ENCODE measurements at places on chromosomes 1 and 21.

DNA sequence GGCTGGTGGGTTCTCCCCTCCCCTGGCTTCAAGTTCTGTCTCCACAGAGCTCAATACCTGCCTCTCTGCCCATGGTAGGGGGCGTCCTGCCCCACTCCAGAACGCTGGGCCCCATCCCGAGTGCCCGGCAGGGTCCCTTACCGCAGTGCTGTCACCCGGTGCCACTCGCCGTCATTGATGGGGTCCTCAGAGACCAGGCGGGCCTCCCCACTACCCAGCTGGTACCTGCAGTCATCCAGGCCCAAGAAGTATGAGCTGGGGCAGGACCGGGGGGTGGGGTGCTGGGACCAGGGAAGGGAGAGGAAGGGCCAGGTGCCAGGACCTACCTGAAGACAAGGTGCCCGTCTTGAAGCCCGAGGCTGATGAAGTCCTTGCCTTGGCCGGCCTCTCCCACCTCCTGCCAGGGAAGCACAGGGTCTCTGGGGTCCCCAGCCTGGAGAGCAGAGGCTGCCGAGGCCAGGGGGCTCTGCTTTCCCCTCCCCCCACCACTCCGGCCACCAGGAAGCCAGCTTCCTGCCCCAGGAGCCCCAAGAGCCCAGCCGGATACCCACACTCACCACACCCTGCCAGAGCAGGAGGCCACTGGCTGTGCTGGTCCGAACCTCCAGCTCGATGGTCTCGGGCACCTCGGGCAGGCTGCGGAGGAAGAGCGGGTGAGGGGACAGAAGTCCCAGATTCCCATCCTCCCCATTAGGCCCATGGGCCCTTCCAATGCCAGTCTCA is 12.1 kb downstream of the LDLRAD2 start:
- no peak for DNase-seq

- no peak for DNase-seq
These were observed 99.5 kb upstream of the BACE2 start for GRCh38 chr21:41068496-41068895.

GRCh38 chr1:108592030-108592759 is 32.3 kb downstream of the EEIG2 start:
- no peak for DNase-seq

DNA sequence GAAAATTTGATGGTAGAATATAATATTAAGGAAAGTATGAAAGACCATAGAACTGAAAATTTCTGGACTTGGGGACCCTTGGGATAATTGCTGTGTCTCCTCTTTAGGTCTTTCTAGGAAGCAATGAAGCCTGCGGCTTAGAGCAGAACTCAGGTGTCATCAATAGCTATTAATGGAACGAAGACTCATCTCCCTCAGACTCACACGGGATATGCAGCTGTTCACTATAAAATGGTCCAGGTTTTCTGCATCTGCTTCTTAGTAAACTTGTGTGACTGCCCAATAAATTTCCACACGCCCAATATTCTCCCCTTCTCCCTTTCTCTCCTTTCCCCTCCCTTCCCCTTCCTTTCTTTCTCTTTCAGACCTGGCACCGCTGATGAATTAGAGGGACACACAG is 392.5 kb downstream of the HLX start:
- no peak for DNase-seq

DNA sequence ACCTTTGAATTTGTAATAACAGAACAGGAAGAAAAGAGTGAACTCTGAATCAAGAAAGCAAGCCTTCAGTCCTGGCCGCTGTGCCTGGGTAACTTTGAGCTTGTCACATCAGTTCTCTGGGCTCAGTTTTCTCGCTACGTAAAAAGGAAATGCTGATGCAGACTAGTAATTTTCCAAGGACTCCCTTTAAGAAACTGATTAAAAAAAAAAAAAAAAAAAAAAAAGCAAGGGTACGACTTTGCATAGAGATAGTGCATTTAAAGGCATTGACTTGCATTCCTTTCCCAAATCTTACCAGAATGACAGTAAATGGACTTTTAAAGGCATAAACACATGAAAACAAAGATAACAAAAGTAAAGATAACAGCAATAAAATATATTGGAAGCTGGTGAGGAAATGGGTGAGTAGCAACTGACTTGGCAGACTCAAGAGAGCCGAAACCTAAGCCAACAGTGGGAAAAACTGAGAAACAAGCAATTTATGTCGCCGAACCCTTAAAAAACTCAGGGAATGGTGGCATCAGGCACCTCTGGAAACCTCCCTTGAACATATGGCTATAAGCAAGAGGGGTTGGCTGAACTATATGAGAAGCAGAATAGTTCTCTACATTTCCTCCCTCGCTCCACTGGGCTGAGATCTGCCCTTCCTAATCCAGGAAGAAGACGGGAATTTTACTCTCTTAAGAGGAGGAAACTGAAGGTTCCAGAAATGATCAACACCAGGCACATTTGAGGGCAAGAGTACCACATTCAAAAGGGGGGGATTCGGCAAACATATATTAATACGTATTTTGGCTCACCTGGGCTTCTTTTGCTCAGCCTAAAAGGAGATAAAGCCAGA is 189.2 kb downstream of the CDC7 start:
- DNase-seq = no peak
